ENCODE measurements at places on chromosomes 5 and 9.

DNA sequence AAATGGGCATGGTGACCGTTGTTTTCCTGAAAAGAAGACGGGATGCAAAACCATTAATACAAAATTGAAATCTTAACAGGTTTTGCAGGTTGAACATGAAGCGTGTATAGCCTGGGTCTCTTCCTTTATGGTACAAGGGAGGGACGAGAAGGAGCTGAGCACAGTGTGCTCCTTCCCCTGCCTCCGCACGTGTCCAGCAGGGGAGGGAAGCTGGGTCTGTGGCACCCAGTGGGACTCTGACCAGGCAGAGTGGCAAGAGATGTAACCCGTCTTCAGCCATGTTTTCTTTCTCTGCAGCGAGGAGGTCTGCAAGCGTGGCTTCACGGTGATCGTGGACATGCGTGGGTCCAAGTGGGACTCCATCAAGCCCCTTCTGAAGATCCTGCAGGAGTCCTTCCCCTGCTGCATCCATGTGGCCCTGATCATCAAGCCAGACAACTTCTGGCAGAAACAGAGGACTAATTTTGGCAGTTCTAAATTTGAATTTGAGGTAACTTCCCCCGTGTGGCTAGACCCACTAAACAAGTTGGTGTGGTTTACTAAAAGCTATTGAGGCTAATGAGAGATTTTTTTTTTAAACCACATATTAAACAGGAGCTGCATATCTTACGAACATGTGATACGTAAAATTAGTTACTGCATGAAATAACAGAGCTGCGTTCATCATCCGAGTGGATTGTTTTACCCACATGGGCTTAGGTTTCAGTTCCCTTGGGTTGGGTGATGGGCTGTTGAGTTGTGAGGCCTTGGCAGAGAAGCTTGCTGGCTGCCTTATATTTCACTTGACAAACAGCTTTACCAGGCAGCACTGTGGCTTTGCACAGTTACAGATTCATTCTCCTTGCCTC lies 143.7 kb downstream of the TRIO start:
- no peak overlapping the region for H3K27ac ChIP-seq
- H3K27me3 ChIP-seq: no peaks in the 10 kb centered on the region
- no peak for DNase-seq
- H3K36me3 ChIP-seq: peaks cover 29% of the 10 kb centered on the region

DNA sequence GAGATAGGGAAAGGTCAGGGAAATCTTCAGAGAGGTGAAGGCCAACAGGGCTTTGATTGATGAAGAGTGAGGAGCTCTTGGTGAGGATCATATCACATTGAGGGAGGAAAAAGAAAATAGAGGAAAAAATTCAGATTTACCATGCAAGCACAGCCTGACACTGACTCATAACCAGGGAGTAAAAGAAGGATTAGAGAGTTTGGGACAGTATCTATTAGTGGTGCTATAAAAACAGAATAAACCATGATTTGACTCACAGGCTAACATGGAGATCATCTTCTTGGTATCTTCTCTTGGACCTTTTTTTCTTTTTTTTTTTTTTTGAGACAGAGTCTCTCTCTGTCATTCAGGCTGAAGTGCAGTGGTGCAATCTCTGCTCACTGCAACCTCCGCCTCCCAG lies 44.4 kb downstream of the MUSK start:
- H3K27me3 ChIP-seq: no peaks in the 10 kb centered on the region
- no peaks in the 10 kb centered on the region for H3K36me3 ChIP-seq
- no peak overlapping the region for H3K27ac ChIP-seq
- H3K4me1 ChIP-seq: no peaks in the 10 kb centered on the region
- H3K4me3 ChIP-seq: no peak overlapping the region

GRCh38 chr5:117326997-117327396 lies 752.4 kb upstream of the SEMA6A start:
- no peak overlapping the region for H3K27ac ChIP-seq
- H3K36me3 ChIP-seq: no peaks in the 10 kb centered on the region
- no peaks in the 10 kb centered on the region for H3K4me1 ChIP-seq
- no peaks in the 10 kb centered on the region for H3K27me3 ChIP-seq
- no peak overlapping the region for H3K4me3 ChIP-seq
- no peak for DNase-seq

DNA sequence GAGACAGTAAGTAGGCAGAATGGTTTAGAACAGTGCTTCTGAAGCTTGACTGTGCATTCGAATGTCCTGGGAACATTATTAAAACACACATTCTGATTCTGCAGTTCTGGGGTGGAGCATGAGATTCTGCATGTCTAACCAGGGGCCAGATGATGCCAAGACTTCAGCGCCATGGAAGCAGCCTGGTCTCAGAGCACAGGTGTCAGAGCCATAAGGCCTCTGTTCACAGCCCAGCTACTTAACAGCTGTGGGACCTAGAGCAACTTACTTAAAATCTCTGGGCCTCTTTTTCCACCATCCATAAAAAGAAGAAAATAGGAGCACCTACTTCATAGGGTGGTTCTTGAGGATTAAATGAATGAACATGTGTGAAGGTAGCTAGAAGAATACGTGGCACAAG lies 84.0 kb downstream of the GNAQ start:
- peaks cover 59% of the 10 kb centered on the region for H3K4me1 ChIP-seq
- no peaks in the 10 kb centered on the region for H3K36me3 ChIP-seq
- H3K4me3 ChIP-seq: no peak overlapping the region
- no peaks in the 10 kb centered on the region for H3K27me3 ChIP-seq
- H3K27ac ChIP-seq: peak overlapping the region; percentile 77

DNA sequence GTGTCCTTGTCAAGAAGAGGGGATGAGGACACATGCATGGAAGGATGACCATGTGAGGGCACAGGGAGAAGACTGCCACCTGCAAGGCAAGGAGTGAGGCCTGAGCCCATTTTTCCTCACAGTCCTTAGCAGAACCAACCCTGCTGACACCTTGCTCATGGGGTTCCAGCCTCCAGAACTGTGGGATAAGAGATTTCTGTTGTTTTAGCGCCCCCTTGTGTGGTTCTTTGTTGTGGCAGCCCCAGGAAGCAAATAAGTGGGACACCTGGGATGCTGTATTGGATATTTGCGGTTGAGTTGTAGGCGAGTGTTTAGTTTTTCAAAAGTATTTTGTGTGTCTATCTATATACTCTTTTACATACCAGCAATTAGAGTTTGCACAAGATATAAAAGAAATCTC lies 206.4 kb downstream of the NXNL2 start:
- H3K4me3 ChIP-seq: no peak overlapping the region
- H3K4me1 ChIP-seq: no peaks in the 10 kb centered on the region
- H3K27me3 ChIP-seq: no peaks in the 10 kb centered on the region
- no peak overlapping the region for H3K27ac ChIP-seq
- no peaks in the 10 kb centered on the region for H3K36me3 ChIP-seq
- DNase-seq: no peak

- no peaks in the 10 kb centered on the region for H3K4me1 ChIP-seq
- no peaks in the 10 kb centered on the region for H3K36me3 ChIP-seq
- no peaks in the 10 kb centered on the region for H3K27me3 ChIP-seq
- no peak overlapping the region for H3K27ac ChIP-seq
- no peak overlapping the region for H3K4me3 ChIP-seq
- DNase-seq: no peak
These were observed 50.7 kb downstream of the BAAT start for GRCh38 chr9:101333926-101334702.

DNA sequence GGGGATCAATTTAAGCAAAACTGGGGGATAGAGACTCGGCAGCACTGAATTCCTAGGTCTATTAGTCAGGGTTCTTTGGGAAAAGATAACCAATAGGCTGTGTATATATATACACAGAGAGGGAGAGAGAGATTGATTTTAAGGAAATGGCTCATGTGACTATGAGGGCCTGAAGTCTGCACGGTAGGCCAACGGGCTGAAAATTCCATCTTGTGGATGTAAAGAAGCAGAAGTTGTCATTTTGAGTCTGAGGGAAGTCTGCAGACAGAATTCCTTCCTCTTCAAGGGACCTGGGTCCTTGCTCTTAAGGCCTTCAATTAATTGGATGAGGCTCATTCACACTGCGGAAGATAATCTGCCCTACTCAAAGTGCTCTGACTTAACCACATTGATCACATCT lies 60.1 kb upstream of the ZNF622 start:
- DNase-seq: no peak
- H3K4me3 ChIP-seq: no peak overlapping the region
- H3K36me3 ChIP-seq: no peaks in the 10 kb centered on the region
- no peaks in the 10 kb centered on the region for H3K27me3 ChIP-seq
- H3K4me1 ChIP-seq: no peaks in the 10 kb centered on the region

- H3K36me3 ChIP-seq: no peaks in the 10 kb centered on the region
- H3K4me1 ChIP-seq: no peaks in the 10 kb centered on the region
- no peaks in the 10 kb centered on the region for H3K27me3 ChIP-seq
- DNase-seq: no peak
- H3K27ac ChIP-seq: no peak overlapping the region
These were observed 88.7 kb downstream of the PRKACG start for GRCh38 chr9:68925175-68925574.

- no peaks in the 10 kb centered on the region for H3K27me3 ChIP-seq
- H3K27ac ChIP-seq: no peak overlapping the region
- no peak for DNase-seq
- H3K4me3 ChIP-seq: peak overlapping the region; percentile 12
- no peaks in the 10 kb centered on the region for H3K4me1 ChIP-seq
These were observed 126.1 kb upstream of the HAND1 start for GRCh38 chr5:154603953-154604679.

DNA sequence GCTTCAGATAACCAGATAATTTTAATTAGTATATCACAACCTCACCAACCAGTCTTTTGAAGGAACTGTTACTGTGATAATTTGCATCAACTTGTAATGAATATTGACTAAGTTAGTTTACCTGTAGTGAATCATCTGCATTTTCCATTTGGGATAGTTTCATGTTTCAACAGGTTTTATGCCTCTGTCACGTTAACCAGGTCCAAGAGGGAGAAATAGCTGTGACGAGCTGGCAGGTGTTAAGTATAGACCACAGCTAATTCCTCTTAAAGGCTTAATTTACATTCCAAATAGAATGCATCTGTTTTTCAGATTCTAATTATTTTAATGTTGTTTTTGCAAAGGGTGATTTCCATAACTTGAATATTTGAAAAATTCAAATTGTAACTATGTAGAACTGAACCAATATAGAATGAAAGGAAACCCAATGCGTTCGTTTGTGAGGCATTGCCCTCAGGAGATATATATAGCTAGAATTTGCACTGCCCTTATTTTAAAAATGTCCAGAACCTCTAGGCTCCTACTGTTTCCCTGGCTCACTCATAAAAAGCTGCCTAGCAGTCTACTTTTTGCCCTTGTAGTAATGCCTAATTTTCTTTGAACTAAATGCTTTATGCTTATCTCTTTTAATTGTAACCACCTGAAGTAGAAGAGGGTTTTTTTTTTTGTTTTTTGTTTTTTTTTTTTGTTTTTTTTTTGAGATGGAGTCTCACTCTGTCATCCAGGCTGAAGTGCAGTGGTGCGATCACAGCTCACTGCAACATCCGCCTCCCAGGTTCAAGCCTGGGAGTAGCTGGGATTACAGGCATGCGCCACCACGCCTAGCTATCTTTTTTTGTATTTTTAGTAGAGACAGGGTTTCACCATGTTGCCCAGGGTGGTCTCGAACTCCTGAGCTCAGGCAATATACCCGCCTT lies 270.5 kb downstream of the SMARCA2 start:
- H3K4me3 ChIP-seq: no peak overlapping the region
- no peaks in the 10 kb centered on the region for H3K36me3 ChIP-seq
- DNase-seq: no peak
- H3K27ac ChIP-seq: no peak overlapping the region
- no peaks in the 10 kb centered on the region for H3K27me3 ChIP-seq

GRCh38 chr5:135977375-135977928 lies 22.7 kb upstream of the LECT2 start:
- H3K27ac ChIP-seq: no peak overlapping the region
- no peaks in the 10 kb centered on the region for H3K27me3 ChIP-seq
- no peaks in the 10 kb centered on the region for H3K36me3 ChIP-seq
- no peak overlapping the region for H3K4me3 ChIP-seq

DNA sequence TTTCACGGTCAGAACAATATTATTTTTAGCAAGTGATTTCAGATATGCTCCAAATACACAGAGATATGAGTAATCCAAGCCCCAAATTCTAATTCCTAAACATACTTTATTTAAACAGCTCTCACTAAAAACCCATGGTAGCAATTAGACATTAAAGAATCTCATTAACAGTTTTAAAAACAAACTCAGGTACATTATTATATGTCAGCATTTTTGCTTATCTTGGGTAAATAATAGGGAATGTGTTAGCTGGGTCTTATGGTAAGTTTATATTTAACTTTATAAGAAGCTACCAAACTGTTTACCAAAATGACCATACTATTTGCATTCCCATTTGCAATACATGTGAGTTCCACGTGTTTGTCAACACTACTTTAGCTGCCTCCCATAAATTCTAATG lies 511.1 kb downstream of the HTR1A start:
- H3K27me3 ChIP-seq: no peaks in the 10 kb centered on the region
- no peaks in the 10 kb centered on the region for H3K4me1 ChIP-seq
- DNase-seq: no peak
- no peak overlapping the region for H3K27ac ChIP-seq
- H3K4me3 ChIP-seq: no peak overlapping the region

DNA sequence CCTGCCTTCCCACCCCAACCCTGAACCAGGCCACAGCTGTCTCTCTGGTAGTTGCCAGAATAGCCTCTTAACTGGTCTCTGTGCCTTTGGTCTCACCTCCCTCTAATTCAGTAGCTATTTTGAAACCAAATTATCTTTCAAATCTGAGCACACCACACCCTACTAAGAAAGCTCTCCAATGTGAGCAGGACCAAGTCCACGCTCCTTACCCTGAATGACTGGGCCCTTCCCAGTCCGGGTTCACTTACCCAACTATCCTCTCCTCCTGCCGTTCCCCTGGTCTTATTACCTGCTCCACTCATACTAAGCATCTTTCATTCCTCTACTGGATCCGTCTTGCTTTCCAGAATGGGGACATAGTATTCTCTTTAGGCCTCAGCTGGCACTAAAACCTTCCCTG lies 16.8 kb downstream of the ANKH start:
- H3K27me3 ChIP-seq: no peaks in the 10 kb centered on the region
- H3K4me3 ChIP-seq: no peak overlapping the region
- no peak overlapping the region for H3K27ac ChIP-seq
- no peaks in the 10 kb centered on the region for H3K4me1 ChIP-seq
- no peaks in the 10 kb centered on the region for H3K36me3 ChIP-seq

GRCh38 chr5:160657068-160657507 lies 194.9 kb downstream of the ATP10B start:
- no peaks in the 10 kb centered on the region for H3K27me3 ChIP-seq
- no peaks in the 10 kb centered on the region for H3K4me1 ChIP-seq
- no peak overlapping the region for H3K4me3 ChIP-seq
- no peak for DNase-seq

Data from ascending aorta (tissue), 2 donors.